Prostate gland (tissue), 2 donors: ENCODE measurements at places on chromosomes 1 and 21. TPM values are rescaled to one million over a fixed set of nuclear protein-coding genes. Genes with fewer than 3 reads are reported as not detected.

The KRTAP12-2 gene
- total RNA-seq = not detected

The CXADR gene
- total RNA-seq = 93.0 TPM

The GUCA2A gene
- not detected for total RNA-seq

The ZNF648 gene
- total RNA-seq = not detected

The NHLH1 gene
- total RNA-seq = not detected

The ADAMTS1 gene
- 19.4 TPM for total RNA-seq

DNA sequence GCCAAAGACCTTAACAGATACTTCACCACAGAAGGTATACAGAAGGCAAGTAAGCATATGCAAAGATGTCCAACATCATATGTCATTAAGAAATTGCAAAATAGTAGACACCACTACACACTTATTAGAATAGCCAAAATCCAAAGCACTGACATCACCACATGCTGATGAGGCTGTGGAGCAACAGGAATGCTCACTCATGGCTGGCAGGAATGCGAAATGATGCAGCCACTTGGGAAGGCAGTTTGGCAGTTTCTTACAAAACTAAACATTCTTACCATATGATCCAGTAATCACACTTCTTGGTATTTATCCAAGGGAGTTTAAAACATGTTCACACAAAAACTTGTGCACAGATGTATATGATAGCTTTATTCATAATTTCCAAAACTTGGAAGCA, 261.2 kb upstream of the AJAP1 start:
- DNase-seq = no peak

- DNase-seq = no peak
Observed at GRCh38 chr1:160999376-160999775, 21.6 kb downstream of the F11R start.

DNA sequence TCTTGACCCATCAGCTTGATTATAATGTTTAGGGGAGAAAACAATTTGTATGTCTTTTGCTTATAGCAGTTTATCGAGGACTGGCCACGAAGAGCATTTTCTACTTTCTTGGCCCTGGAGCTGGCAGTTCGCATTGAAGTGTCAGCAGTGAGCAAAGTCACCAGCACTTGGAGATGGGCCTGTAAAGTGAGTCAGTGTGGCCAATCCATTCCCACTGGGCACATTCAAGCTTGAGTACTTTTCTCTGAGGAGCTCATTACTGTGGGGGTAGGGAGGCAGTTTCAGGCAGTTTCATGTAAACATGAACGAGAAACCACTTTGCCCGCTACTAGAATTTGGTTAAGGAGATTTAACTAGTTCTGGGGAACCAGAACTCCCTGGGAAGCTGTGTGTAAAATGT, 164.8 kb downstream of the PRDM2 start:
- no peak for DNase-seq

GRCh38 chr1:81654147-81654546, 146.6 kb upstream of the ADGRL2 start:
- DNase-seq = no peak

- no peak for DNase-seq
Observed at GRCh38 chr1:3879787-3880428, 20.2 kb downstream of the C1orf174 start.

- no peak for DNase-seq
Observed at GRCh38 chr1:71231751-71232150, 150.9 kb upstream of the ZRANB2 start.

DNA sequence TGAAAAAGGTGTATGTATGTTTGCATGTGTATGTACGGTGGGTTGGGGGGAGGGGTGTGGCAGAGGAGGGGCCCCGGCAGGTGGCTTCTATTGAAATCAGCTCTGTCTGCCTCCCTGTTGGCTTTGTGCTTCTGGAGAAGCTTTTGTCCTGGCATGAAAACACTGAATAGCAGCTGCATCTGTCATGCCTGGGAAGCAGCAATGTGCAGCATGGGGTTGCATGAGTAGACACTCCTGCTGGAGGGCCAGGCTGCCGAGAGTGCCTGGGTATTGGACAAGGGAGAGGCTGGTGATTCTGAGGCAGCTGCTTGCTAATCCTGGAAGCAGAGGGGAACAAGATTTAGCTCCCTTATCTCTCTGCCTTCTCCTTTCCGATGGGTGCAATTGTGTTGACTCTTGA, 20.5 kb downstream of the MAPKAPK2 start:
- DNase-seq = no peak

DNA sequence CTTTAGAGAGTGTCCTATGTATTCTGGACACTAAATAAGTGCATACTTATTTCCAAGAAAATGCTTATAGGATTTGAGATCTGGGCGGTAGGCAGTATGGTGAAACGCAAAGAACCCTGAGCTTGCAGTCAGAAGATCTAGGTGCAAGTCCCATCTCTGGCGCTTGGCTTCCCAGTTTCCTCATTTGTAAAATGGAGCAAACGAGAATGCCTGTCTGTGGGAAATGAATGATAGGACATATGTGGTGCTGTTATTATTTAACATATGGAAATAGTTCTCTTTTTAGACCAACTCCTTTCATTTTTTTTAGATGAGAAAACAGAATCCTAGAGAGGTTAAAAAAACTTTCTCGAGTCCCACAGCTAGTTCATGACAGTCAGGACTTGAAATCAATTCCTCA, 25.2 kb upstream of the ROR1 start:
- no peak for DNase-seq

DNA sequence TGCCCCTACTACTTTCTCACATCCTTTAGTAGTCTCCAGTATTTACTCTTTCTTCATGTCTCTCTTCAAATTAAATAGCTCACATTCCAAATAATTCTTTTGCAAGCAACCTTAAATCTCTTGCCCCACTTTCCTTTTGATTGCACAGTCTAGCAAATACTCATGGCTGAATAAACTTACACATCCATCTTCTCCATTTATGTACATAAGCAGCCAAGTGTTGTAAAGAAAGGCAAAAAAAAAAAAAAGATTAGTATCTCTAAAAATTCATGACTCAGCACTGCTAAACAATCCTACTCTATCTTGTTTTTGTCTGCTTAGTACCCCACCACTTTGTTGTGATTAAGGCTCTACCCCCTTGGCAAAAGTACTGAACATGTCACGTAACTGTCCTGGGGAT, 42.6 kb downstream of the F13B start:
- DNase-seq = no peak

GRCh38 chr1:55203064-55203463, 12.1 kb downstream of the USP24 start:
- DNase-seq = no peak

GRCh38 chr1:181126289-181126688, 37.8 kb downstream of the IER5 start:
- no peak for DNase-seq
